Mesothelial cell of epicardium (in vitro differentiated cells): ENCODE measurements at places on chromosomes 11 and 22.

DNA sequence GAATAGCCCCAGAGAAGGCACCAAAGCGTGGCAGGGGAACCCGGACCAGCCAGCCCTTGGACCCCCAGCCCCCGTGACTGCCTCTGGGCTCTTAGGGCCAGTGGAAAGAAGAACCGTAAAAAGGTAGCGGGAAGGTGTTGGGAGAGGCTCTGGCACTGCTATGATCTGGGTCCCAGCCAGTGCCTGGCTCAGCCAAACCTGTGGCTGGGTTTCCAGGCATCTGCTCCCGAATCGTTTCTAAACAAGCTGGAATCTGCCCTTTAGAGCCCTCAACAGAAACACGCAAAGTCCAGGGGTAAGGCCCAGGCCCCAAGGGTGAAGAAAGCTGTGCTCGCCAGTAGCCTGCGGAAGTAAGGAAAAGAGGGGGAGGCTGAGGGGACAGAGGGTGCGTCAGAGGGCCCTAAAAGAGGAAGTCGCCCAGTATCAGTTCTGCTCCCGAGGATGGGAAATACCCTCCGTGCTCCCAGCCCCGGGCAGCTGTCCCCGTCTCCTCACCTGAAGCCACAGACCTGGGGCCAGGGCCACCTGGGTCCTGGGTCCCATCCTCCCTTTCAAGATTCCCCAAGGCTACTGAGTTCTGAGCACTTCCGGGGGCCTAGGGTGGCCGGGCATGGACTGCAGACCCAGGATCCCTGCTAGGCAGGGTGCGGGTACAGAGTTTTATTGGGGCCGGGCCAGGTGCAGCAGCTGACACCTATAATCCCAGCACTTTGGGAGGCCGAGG is 24.7 kb downstream of the IL10RA start:
- H3K4me3 ChIP-seq, result no peak overlapping the region
- no peaks in the 10 kb centered on the region for H3K36me3 ChIP-seq
- no peak for DNase-seq
- no peak overlapping the region for H3K27ac ChIP-seq
- no peaks in the 10 kb centered on the region for H3K4me1 ChIP-seq

- peaks cover 36% of the 10 kb centered on the region for H3K4me1 ChIP-seq
- no peak for DNase-seq
- no peak overlapping the region for H3K4me3 ChIP-seq
- peak overlapping the region; percentile 83 for H3K27ac ChIP-seq
These were observed 35.6 kb upstream of the ADORA2A start for GRCh38 chr22:24391836-24392217.

DNA sequence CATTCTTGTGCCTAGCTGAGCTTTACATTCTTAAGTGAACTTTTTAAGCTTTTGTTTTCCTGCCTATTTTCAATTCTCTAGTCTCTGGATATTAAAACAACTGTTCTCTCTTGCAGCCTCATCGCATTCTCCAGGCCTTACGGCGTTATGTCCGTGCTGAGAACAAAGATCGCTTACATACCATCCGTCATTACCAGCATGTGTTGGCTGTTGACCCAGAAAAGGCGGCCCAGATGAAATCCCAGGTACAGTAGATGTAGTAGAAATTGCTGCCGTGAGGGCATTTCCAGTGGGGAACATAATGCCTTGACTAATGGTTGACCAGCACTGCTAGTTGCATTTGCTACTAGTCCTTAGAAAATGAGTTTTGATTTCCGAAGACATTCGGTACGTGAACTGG is 29.7 kb upstream of the ST14 start:
- H3K4me1 ChIP-seq, result peaks cover 9% of the 10 kb centered on the region
- H3K27ac ChIP-seq, result no peak overlapping the region
- no peak overlapping the region for H3K4me3 ChIP-seq
- no peak for DNase-seq

GRCh38 chr11:46729110-46730027 is 10.4 kb downstream of the F2 start:
- no peak overlapping the region for H3K27ac ChIP-seq
- H3K27me3 ChIP-seq, result no peaks in the 10 kb centered on the region
- H3K4me3 ChIP-seq, result no peak overlapping the region
- no peak for DNase-seq

DNA sequence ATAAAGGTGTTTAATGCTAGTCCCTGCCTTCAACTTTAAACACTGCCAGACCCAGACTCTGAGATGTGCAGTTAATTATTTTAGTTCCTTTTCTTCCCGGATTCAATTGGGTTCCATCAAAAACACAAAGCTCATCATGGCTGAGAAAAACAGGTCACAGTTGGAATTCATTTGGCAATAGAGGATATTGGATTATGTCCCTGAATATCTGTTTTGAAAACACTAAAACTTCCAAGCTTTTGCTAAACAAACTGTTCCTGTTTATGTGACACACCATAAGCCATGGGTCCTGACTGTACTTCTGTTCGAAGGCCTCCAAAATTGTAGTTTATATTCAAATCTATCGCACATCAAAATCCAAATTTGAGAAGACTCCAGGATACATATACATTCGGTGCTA is 150.7 kb downstream of the TRPC6 start:
- H3K36me3 ChIP-seq, result no peaks in the 10 kb centered on the region
- H3K4me1 ChIP-seq, result peaks cover 7% of the 10 kb centered on the region
- no peak overlapping the region for H3K4me3 ChIP-seq

- H3K27ac ChIP-seq, result no peak overlapping the region
- H3K4me3 ChIP-seq, result no peak overlapping the region
- H3K36me3 ChIP-seq, result no peaks in the 10 kb centered on the region
- H3K27me3 ChIP-seq, result peaks cover 4% of the 10 kb centered on the region
- peaks cover 8% of the 10 kb centered on the region for H3K4me1 ChIP-seq
- no peak for DNase-seq
These were observed 52.1 kb downstream of the SLC17A6 start for GRCh38 chr11:22390283-22390655.

- no peaks in the 10 kb centered on the region for H3K27me3 ChIP-seq
- peaks cover 4% of the 10 kb centered on the region for H3K4me1 ChIP-seq
- no peak overlapping the region for H3K4me3 ChIP-seq
These were observed 4.5 kb upstream of the MYBPC3 start for GRCh38 chr11:47356998-47357329.

DNA sequence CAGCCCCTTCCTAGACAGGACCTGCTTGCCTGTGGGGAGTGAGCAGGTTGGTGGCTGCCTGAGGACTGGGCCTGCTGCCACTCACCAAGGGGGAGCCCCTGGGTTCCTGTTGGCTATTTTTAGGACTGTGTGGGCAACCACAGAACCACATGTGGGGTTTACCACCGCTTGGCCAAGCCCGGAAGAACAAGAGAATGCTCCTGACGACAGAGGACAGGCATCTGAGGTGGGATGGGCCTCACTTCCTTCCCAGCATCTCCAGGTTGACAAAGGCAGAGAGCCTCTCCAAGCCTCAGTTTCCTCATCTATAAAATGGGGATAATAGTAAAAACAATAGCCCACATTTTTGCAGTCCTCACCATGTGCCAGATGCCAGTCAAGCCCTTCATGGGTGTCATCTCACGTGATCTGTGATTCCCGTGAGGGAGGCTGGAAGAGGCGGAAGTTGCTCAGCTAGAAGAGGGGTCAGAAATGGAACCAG is 43.6 kb downstream of the LRRC32 start:
- peaks cover 31% of the 10 kb centered on the region for H3K4me1 ChIP-seq
- H3K4me3 ChIP-seq, result no peak overlapping the region
- DNase-seq, result no peak

GRCh38 chr11:130631119-130631518 is 182.7 kb downstream of the ADAMTS15 start:
- no peak for DNase-seq
- H3K36me3 ChIP-seq, result no peaks in the 10 kb centered on the region
- peaks cover 13% of the 10 kb centered on the region for H3K4me1 ChIP-seq

- DNase-seq, result no peak
- peaks cover 32% of the 10 kb centered on the region for H3K27me3 ChIP-seq
- H3K4me3 ChIP-seq, result no peak overlapping the region
- no peaks in the 10 kb centered on the region for H3K36me3 ChIP-seq
These were observed 14.5 kb upstream of the ZDHHC13 start for GRCh38 chr11:19102521-19102900.
